WERI-Rb-1 (cell line): ENCODE measurements at places on chromosomes 7 and 10.
A peak's percentile ranks its signal among the peaks of the same experiment; 100 is the strongest.

- peak; percentile 35 for DNase-seq
These were observed 1.2 kb upstream of the MEOX2 start for GRCh38 chr7:15687546-15688278.

GRCh38 chr7:31744294-31744874 is 57.4 kb downstream of the PPP1R17 start:
- DNase-seq = peak; percentile 61

GRCh38 chr7:50112250-50112649 is 19.2 kb upstream of the ZPBP start:
- no peak for DNase-seq

- no peak for DNase-seq
These were observed 94.4 kb upstream of the STEAP4 start for GRCh38 chr7:88401009-88401623.

GRCh38 chr7:55438757-55439525 is 73.8 kb downstream of the LANCL2 start:
- peak; percentile 23 for DNase-seq

GRCh38 chr10:51700228-51700817 is 928 bp upstream of the CSTF2T start:
- DNase-seq = no peak

DNA sequence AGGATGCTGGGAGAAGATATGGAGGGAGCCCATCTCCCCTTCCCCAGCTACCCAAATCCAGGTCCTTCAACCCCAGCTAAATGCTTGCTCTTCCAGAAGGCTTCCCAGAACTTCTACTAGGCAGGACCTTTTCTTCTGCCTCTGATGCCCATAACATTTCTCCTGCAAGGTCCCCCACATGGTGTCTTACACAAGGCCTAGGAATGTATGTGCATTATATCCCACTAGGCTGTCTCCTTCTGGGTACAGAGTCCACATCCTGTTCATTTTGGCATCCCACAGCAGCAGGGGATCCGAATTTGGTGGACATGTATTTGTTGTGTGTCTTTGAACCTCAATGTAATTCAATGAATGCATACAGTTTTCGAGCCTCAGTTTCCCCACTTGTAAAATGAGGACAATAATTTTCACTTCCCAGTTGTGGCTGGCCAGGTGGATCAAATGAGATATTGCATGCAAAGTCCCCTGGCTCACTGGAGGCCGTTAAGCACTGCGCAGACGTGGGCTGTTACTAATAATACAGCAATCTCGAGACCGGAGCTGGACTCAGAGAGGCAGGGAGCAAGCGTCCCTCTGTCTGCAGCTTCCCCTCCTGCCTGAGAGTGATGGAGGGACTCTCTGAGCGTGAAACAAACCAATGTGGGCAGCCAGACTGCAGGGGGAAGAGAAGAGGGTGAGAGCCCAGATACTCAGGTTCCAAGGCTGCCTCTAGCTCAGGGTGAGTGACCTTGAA is 18.6 kb upstream of the YWHAG start:
- DNase-seq = no peak

- DNase-seq = peak; percentile 69
These were observed 33.7 kb downstream of the ZNF777 start for GRCh38 chr7:149427096-149427680.

DNA sequence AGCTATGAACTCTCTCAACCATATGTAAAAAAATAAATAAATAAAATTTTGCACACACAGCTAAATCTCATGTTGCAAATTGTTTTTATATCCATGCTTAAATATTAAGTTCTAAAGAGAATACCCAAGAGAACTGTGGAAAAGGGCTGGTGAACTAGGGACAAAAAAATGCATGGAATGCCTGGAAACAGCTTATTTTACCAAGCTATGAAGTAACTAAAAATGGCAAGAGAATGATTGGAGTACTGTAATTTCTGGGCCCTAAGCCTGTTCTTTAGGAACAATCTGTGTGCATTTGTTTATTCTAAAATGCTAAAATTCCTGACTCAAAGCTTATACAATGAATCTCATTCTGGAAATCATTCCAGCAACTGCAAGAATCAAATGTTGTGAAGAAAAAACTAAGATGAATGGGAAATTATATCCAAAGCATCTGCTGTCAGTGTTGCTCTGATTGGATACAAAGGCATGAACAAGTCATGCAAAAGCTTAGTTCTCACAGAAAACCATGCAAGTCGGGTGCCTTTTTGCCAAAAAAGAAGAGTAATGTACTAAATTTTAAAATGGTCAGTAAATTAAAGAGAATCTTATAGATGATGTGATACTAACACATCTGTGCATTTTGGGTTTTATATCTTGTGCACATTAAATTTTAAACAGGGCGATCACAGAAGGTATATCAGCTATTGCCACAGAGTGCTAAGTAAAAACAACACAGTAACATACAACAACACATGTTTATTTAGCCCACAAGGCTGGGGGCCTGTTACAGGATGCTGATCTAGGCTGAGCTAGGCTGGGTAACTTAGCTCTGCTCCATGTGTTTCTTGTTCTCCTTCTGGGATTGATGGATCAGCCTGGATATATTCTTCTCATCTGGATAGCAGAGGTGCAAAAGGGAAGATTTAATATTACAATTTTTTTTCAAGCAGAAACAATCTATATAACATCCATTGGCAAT is 453.5 kb upstream of the SEMA3A start:
- DNase-seq = no peak

DNA sequence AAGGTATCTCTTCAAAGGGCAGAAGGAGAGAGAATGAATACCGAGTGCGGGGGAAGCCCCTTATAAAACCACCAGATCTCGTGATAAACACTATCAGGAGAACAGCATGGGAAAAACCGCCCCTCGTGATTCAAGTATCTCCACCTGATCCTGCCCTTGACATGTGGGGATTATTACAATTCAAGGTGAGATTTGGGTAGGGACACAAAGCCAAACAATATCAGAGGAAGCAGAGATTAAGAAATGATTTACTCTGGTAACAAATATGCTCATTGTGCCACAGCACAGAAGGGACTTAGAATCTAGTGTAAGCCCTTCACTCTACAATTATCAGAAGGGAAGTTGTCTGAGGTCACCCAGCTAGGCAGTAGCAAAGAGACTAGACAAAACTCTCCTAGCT is 40.1 kb upstream of the ZNRF2 start:
- DNase-seq = peak; percentile 18

DNA sequence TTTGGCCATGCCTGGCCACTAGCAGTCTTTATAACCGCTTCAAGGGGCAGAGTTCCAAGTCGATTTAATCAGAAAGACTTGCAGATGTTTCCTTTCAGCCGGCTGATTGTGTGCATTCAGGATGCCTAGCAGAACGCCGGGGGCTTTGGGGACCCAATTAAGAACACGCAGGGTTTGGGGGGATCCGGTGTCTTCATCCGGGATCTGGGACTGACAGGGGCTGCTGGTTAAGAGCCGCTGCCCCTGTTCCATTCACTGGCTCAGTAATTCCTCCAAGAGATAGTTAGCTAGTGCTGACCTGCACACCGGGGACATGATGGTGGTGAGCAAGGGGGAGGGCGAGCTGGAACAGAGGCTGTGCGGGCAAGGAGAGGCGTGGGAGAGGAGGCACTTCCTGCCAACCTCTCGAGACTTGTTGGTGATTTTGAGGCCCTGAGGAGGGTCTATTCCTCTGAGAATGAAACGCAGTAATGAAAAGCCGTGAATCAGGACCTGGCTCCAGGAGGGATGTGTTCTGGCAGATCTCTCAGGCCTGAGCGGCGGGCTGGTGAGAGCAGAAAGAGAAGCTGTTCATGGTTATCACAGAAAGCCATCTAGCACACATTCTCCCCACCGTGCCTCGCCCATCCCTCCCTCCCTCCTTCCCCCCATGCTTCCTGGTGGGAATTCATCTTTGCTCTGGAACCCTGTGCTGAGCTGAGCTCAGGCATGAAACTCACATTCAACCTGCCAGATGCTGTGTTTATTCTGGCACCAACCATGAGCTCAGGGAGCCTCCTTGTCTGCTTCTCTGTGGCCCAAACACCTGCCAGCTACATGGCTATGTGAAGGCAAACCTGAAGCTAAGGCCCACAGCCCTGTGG is 152.0 kb downstream of the CCDC3 start:
- DNase-seq = no peak

- no peak for DNase-seq
These were observed 89.7 kb upstream of the PRKAR2B start for GRCh38 chr7:106954840-106955239.

DNA sequence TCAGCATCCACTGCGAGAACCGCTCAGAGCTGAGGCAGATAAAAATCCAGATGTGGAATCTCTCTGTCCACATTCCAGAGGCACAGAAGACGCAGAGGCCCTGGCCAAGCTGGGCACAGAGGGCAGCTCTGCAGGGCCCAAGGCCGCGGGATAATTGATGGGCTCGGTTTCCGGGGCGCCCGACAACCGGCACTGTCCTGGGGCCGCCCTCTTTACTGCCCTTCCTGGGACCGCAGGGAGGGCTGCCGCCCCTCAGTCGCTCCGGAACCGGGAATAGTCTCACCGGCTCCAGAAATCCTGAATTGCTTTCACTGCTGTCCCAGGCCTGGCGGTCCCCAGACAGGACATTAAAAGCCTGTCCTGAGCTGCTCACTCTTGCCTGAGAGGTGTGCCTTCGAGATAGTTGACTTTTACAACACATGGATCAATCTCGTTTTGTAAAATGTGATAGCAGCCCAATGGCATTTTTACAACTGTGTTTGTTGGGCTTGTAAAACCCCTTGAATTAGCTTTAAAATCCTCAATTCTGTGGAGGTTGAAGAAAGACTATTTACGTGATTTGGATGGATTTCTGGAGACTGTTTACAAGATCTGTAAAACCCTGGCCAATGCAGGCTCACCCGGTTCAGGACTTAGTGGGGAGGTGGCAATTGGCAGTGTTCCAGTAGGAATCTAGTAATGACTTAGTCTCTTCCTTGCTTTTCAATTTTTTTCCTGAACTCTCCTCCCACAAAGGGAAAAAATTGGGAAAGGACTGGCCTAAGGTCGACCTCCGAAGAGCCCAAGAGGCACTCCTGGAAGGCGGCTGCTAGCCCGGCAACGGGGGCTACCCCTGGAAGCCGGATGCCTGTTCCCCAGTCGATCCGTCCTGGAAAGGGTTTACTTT is 1.4 kb upstream of the HOXA6 start:
- DNase-seq = peak; percentile 5

DNA sequence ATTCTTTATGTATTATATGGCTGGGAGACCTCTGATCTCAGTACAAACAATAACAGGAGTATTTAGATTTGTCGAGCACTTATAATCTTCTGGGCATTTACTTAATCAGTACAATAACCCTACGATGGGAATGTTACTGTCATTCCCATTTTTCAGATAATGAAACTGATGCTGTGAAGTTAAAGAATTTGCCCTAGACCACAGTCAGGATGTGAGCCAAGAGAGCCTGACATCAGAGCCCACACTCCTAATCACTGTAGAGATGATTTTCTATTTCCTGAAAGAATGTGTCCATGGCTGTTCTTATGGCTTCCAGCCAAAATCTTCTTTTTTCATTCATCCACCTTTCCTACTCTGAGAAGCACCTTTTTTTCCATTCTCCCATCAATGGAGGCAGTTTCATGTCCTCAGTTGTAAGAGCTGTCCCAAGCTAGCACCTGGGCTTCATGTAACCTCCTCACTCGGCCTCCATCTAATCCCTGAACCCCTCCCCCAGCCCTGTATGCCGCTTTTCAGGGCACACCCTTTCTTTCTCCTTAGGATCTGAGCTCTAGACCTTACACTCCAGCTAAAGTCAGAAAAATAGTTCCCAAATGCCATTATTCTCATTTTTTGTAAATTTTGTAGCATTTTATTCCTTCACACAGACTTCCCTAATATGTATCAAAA is 12.2 kb upstream of the CAV1 start:
- no peak for DNase-seq

DNA sequence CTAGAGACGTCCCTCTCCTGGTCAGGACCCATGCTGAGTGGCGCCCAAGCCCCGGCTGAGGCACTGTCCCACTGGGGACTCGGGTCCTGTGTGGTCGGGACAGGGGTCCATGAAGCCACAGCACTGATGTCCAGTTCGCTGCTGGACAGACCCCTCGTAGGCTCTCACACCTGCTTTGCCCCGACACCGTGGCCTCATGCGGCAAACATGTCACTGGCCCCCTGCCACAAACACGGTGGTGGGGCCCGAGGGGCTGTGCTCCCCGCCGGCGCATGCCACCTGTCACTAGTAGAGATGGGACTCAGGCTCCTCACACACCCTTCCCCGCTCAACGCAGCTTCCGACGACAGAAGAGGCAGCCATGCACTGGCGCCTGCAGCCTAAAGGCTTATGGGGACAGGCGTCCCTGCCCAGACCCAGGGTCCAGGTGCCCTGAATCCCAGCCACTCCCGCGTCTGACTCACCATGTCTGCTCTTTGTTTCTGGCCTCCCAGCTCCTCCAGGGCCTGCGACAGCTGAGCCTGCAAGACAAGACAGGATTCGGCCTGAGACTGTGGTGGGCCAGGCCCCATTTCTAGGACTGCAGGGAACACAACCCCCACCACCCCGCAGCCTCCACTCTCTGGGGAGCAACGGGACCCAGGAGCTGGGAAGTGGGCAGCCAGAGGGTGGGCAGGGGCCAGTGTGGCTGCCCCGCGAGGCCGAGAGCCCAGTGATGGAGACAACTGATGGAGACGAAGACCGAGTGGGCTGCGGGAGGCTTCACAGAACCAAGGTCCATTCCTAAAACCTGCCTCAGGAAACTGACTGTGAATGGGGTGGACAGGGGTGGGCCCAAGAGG is 230.9 kb downstream of the MAD1L1 start:
- no peak for DNase-seq

DNA sequence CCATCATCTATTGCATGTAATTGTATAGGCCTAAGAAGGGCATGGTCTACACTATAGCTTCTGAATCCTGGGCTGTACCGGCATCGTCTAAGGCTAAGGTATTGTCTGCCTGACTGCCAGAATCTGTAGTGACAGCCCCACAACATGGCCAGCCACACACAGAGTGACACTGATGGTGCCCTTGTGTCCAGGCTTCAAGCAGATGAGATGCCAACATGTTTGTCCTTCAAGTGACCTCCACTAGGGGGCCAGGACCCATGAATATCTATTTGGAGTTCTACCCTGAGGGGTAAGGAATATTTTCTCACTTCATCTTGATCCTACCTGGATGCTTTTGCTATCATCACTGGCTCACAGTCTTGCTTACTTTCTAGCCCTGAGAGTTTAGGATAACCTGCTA is 1.5 kb downstream of the CYP3A7 start:
- no peak for DNase-seq
